ENCODE measurements at places on chromosomes 5 and 9.
A peak's percentile ranks its signal among the peaks of the same experiment; 100 is the strongest.

GRCh38 chr9:21565155-21565554, 83.0 kb upstream of the IFNE start:
- H3K27me3 ChIP-seq, result no peaks in the 10 kb centered on the region
- H3K4me1 ChIP-seq, result peaks cover 22% of the 10 kb centered on the region
- H3K27ac ChIP-seq, result no peak overlapping the region
- DNase-seq, result no peak
- H3K4me3 ChIP-seq, result no peak overlapping the region

- H3K36me3 ChIP-seq, result no peaks in the 10 kb centered on the region
- H3K27ac ChIP-seq, result no peak overlapping the region
- H3K4me3 ChIP-seq, result no peak overlapping the region
- peak; percentile 46 for DNase-seq
- H3K4me1 ChIP-seq, result peaks cover 11% of the 10 kb centered on the region
These were observed 340.3 kb downstream of the KDM4C start for GRCh38 chr9:7097785-7098752.

DNA sequence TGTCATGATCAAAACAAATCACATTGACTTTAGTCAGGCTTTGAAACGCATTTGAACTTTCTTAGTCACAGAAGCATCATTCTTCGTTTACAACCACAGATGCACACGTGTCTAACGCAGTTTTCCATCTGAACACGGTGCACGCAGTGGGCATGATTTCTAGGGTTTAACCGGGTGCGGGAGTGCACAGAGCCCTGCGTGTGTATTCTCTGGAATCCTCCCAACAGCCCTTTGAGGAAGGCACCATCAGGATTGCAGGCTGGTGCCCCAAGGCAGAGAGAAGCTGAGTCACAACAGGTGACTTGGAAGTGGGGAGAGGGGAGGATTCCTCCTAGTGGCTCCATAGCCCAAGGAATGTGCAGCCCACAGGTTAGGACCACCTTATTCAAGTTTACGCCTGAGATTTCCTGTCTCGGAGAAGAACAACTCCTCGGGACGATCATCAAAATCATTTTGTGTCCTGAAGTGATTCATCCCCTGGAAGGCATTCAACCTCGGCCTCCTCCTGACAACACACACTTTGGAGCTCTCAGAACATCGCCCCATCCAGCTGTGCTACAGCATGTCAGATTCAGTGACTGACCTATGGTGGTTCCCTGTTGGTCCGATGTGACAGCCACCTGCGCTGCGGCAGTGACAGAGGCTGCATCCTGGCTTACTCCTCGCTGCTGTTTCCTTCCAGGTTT, 13.1 kb downstream of the ROPN1L start:
- no peaks in the 10 kb centered on the region for H3K36me3 ChIP-seq
- H3K27me3 ChIP-seq, result no peaks in the 10 kb centered on the region
- peaks cover 51% of the 10 kb centered on the region for H3K4me1 ChIP-seq
- peak overlapping the region; percentile 66 for H3K27ac ChIP-seq
- DNase-seq, result peak; percentile 91

DNA sequence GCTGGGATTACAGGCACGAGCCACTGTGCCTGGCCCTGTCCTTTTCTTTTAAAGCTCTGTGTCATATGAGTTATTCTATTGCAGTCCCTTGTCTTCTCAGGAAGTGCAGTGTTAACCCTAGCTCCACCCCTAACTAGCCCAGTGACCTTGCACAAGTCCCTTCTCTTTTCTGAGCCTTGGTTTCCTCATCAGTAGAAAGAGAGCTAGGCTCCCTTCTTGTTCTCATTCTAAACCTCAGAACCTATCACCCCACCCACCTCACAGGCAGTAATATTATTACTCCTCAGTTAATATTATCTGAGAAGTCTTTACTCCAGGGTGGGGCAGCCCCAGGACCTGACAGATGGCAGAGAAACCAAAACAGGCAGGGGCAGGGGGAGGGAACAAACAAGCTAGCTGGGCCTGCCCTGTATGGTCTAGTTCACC, 7.2 kb downstream of the CYFIP2 start:
- H3K4me3 ChIP-seq, result no peak overlapping the region
- H3K36me3 ChIP-seq, result no peaks in the 10 kb centered on the region
- no peaks in the 10 kb centered on the region for H3K4me1 ChIP-seq
- H3K27me3 ChIP-seq, result no peaks in the 10 kb centered on the region
